ENCODE measurements at places on chromosomes 16 and 17. TPM values are rescaled to one million over a fixed set of nuclear protein-coding genes. Genes with fewer than 3 reads are reported as not detected.
A peak's percentile ranks its signal among the peaks of the same experiment; 100 is the strongest.

MT1E gene
- total RNA-seq: 96.9 TPM

MRC2 gene
- 34.2 TPM for total RNA-seq

TMEM114 gene
- total RNA-seq: not detected

ZC3H7A gene
- total RNA-seq: 57.4 TPM

ABCC12 gene
- not detected for total RNA-seq

ZG16B gene
- total RNA-seq: not detected

CCDC102A gene
- total RNA-seq: 46.8 TPM

GLTPD2 gene
- total RNA-seq: not detected

KATNIP gene
- total RNA-seq: 12.8 TPM

GPT2 gene
- 14.8 TPM for total RNA-seq

ANKS4B gene
- total RNA-seq: 0.28 TPM

C17orf113 gene
- 0.49 TPM for total RNA-seq

DNA sequence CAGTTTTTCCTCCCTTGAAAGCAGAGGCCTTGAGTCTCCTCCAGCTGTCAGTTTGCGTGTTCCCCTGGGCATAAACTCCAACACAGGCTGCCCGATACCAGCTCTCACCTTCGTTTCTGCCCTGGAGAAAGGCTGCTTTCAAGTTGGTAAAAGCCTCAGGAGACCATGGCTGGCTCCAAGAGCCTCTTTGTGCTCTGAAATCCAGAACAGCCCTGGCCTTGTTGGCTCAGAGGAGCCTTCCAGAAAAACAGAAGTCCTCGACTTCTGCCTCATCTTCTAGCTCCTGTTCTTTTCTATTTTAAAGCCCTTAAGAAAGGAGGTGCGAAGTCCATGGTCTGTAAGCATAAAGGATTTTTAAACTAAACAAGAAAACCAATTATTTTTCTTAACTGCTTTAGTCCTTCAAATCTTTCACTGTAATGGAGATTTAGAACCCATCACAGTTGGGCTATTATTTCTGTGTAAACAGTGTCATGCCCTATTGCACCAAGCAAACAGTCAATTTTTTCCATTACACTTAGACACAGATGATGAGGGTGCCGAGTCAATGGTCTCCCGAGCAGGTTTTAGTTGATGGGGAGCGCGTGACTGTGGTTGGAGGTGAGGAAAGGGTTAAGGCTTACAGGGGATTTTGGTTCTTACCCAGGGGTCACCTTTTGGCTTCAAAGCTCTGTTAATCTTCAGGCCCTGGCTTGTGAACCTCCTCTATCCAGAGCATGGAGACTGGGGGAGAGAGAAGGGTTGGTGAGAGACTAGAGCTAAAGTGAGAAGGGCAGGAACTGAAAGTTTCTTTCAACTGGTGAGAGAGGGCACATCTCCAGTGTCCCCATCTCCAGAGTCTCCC, 212.8 kb downstream of the MSI2 start:
- DNase-seq: no peak

DNA sequence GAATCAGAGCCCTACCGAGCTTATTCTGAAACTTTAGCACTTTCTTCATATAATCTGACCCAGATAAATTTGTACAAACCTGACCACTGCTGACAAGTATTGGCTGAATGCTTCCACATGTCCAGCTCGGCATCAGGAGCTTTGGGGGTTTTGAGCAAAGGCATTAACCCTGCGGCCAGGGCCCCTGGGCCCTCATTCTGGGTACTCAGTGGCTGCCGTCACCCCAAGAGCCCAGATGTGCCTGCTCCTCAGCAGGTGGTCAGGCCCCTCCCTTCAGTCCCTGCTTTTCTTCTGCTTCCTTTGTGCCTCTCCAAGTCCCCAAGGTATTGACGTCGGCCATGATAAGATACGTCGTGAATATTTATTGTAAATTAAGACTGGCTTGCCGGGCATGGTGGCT, 47.3 kb upstream of the CHMP6 start:
- peak; percentile 60 for DNase-seq

- DNase-seq: peak; percentile 75
Measured at GRCh38 chr16:77191259-77191969, 424 bp downstream of the MON1B start.

DNA sequence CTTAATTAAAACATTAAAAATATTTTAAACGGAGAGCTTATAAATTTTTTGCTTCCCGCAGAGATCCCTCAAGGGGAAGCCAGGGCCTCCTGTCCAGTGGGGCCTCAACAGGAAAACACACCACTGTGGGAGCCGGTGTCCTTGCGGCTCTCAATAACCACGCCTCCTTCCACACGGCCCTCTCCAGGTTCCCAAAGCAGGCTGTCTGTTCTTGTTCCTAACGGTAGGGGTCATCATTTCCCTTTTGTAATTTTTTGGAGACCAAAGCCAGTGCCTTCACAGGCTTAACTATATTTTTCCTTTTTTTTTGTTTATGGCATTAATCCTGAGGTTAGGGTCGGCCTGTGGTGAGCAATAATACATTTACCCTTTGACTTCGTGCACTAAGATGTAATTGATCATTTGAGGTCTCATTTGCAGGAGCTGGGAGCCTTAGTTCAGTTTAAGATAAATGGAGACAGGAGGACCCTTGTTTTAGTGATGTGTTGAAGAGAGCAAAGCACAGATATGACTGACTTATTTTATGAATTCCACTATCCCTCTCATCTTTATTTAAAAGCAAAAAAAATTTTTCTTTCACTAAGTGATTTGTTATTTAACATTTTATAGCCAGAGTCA, 77.5 kb upstream of the N4BP1 start:
- no peak for DNase-seq

GRCh38 chr17:29582772-29583171, 6.7 kb downstream of the GIT1 start:
- no peak for DNase-seq

GRCh38 chr16:65519402-65519801, 397.5 kb upstream of the CDH11 start:
- no peak for DNase-seq

- DNase-seq: no peak
Measured at GRCh38 chr16:26768385-26769010, 298.2 kb upstream of the C16orf82 start.

- no peak for DNase-seq
Measured at GRCh38 chr17:33725675-33726271, 432.7 kb upstream of the ASIC2 start.

GRCh38 chr16:29009050-29009837, 24.4 kb downstream of the LAT start:
- DNase-seq: no peak

DNA sequence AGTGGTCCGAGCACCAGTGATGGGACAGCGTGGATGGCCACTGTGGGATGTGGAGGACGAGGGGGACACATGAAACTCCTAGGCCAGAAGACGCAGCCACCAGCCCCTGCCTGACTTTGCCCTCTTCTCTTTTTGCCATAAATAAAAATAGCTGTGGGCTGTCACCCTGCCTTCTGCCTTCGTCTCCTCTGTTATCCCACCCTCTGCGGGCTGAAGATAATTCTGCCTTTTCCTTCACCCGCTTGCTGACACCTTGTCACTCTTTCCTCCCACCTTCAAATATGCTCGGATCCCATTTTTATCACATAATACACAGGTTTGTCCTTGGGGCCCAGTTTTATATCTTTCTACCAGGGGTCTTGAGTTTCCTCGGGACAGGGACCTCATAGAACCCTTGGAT, 87.6 kb upstream of the CIBAR2 start:
- DNase-seq: no peak

DNA sequence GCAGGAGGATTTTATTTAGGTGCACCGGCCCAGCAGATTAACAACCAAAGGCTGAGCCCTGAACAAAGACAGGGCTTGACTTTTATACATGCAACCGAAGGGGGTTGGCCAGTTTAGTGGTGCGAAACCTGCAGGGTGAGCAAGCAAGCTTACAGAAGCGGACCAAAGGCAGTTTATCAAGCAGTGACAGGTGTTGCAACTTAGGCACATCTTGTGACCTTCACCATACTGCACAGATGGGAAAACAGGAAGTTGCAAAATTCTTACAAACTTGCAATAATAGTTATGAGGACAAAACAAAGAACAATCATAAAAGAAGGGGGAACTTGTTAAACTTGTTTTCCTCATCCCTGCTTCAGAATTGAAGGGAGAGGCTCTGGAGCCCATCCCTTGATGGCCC, 1265.1 kb downstream of the CDH8 start:
- DNase-seq: no peak

DNA sequence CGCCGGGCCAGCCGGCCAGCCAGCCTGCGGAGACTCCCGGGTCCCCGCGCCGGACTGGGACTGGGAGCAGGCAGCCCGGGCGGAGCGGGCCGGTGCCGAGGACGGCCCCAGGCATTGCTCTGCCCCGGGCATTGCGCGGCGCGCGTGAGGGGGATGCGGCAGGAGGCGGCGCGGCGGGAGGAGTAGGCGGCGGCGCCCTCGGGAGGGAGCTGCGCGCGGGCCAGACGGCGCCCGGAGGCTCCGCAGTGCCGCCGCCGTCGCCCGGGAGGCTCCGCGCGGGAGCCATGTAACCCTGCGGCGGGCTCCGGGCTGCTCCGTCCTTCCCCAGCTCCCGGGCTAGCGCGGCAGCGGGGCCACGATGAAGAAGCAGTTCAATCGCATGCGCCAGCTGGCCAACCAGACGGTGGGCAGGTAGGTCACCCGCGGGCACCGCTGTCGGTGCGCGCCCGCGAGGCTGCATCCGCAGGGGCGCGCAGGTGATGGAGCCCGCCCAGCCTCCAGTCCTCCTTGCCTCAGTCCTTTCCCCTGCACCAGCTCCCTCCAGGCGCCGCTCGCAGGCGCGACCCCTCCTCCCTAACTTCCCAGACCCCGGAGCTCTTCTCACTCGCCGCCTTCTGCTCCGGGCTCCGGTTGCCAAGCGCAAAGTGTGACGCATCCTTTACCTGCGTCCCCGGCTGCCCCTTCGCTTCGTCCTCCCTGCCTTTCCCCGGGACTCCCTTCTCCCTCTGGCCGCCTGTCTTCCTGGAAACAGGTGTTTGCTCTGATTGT, at the start of gene ARHGAP44:
TSS of gene ARHGAP44 (plus strand) at position 18 of the 768 bp plus-strand sequence. CDS start at position 359, 341 bp downstream.
- peak; percentile 77 for DNase-seq

DNA sequence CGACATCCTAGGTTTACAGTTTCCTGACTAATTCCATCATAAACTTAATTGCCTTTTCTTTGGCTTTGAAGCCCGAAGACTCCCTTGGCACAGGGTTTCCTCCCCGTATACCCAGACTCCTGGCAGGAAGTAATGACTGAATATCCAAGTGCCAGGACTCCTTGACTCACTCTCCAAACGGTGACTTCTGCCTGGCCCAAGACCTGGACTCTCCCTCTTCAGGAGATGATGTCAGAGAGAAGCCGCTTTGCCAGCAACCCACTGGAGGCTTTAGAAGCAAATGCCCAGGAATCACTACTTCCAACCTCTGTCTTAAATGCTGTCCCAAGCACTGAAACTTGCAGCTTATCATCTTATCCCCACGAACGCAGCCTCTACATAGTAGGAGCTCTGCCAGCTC, 146.5 kb downstream of the RGS9 start:
- DNase-seq: no peak

DNA sequence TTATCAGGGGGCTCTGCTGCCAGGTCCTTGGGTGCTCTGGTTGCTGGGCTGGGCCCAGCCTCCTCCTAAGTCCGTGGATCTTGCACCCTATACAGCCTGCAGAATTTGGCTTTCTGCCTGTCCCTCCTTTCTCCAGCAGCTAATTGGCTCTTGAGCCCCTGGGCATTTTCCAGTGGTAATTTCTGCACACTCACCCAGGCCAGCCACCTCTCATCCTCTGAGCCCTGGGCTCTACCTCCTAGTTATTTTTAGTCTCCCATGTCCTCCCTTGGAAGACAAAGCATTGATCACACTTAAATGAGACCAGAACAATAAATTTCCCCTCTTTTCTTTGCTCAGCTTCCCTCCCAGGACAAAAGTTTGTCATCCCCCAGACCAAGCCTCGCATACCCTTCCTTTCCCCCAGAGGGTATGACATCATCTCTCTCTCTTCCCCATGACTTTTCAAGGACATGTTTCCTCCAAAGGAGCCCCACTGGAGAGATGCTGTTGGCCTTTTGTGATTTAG, 38.1 kb downstream of the C17orf75 start:
- no peak for DNase-seq

GRCh38 chr17:43760254-43760852, 1.8 kb upstream of the SOST start:
- peak; percentile 96 for DNase-seq

DNA sequence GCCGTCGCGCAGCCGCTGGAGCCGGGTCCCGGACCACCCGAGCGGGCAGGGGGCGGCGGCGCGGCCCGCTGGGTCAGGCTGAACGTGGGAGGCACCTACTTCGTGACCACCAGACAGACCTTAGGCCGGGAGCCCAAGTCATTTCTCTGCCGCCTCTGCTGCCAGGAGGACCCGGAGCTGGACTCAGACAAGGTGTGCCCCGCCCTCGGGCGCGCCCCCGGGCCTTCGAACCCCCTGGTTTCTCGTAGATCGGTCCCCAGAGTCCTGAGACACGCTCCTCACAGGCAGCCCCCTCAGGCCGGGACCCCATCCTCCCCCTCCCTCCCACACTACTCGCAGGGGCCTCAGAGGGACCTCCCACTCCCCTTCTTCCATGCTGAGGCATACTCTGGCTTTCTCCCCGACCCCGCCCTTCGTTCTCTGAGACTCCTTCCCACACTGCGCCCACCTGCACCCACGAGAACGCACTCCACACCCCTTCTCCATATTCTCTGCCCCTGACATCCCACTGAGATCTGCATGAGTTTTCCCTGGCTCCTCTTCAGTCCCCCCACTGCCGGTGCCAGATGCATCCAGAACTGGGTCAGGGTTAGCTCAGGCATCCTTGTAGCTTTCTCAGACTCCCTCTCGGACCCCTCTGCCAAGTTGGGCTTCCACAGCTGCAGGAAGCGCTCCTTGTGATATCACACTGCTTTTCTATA, 523 bp downstream of the KCTD2 start:
- peak; percentile 80 for DNase-seq

GRCh38 chr16:1834096-1834495, 7.1 kb downstream of the FAHD1 start:
- DNase-seq: no peak

DNA sequence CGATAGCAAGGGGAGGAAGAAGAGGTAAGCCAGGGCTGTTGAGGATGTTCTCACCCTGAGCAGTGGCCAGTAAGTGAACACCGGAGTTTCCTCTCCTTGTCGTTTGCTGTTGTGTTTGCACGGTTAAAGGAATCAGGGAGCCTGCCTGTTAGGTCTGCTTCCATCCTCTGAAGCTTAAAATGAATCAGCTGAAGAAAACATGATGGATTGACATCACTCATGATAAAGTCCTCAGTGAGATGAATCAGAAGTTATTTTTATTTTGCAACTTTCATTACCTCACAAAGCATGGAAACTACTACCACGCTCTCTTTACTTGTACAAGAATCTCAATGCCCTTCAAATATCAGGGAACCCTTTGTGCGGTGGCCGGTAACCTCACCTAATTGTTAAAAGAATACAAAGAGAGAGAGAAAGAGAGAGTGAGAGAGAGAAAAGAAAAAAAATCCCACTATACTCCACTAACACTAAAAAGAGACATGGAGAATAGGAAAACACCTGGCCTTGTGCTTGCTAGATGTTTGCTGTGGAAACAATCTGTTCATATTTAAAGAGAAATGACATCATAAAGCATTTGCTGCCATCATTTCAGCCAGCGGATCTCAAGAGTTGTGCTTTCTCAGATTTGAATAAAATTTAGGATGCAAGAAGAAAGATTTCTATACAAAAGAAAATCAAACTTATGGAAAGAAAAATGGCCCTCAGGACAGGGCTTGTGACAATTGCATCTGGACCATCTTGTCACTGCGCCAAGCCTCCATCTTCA, 441.6 kb upstream of the SALL1 start:
- no peak for DNase-seq

GRCh38 chr17:2061441-2061958, 6.6 kb downstream of the HIC1 start:
- DNase-seq: no peak

GRCh38 chr17:65027305-65027704, 29.2 kb downstream of the GNA13 start:
- no peak for DNase-seq

- no peak for DNase-seq
Measured at GRCh38 chr17:64148699-64149098, 18.8 kb upstream of the ERN1 start.

All from sigmoid colon (tissue), 7 donors.